ELF-1 (cell line): ENCODE measurements at places on chromosomes 2 and 18.

DNA sequence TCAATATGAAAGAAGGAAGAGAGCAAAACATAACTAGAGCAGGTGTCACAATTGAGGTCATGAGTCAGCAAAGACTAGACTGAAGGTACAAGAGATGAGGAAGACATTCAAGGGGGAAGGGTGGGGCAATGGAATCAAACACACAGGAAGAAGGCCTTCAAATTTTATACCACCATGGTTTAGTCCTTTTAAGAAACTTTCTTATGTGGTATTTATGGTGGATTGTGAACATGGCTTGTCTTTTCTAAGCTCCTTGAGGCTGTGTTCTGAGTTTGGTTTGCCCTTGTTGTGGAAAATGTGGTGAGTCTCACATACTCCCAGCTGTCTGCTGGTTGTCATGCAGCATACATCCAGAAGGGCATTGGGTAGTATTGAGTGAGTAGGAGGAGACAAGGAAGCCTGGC lies 62.1 kb downstream of the NABP1 start:
- DNase-seq = no peak

- no peak for DNase-seq
These were observed 46.3 kb upstream of the STAT4 start for GRCh38 chr2:191197096-191197495.

DNA sequence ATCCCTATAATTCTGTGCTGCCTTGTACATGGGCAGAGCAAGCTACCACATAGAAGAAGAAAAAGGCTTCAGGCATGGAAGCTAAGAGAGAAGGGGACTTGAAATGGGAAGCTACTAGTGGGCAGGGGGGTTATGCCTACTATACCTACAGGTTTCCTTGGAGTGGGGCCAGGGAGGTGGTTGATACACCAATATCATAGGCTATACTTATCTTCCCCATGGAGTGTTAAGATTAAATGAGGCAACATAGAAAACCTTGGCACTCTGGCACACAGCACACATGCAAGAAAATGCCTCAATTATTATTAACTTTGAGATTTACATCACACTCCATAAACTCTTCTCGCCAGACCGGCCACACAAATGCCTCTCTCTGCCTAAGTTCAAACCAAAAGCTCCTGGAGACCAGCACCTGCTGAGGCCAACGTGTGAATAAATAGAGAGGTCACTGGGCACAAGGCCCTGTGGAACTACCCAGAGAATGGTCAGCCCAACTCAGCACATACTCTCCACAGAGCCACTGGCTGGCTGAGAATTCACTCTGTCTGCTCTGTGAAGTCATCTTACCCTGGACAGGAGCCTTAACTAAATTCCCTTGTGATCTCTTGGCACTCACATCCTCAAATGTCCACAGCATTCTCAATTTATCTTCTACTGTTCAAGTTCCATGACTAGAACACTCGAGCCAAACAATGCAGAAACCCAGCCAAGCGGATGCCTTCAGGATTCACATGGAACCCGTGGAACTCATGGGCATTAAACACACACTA lies 498.7 kb downstream of the BCL11A start:
- no peak for DNase-seq

- no peak for DNase-seq
These were observed 1.6 kb downstream of the IL1R1 start for GRCh38 chr2:102144128-102144527.

DNA sequence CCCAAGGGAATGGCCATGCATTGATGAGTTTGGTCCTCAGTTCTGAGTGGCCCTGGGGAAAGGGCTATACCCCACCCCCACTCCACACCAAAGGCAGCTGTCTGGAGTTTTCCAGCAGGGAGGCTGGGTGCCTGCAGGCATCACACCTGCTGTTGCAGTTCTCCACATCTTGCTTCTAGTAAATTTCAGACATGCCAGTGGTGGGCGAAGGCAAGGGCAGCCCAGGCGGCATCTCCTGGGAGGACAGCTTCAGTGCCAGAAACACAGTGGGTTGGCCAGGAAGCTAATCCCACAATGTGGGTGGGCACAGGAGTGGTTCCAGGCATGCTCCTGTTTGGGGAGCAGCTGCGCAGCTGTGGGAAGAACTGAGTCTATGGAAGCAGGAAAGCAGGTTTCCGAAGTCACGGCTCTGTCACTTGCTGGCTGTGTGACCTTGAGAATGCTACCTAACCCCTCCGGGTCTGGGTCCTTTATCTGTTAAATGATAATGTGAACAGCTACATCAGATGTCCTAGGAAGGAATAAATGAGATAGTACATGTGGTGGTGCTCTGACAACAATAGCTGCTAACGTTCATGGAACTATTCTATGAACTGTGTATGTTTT lies 84.6 kb upstream of the SPTBN1 start:
- DNase-seq = no peak

GRCh38 chr18:46518438-46518837 lies 138.6 kb downstream of the LOXHD1 start:
- DNase-seq = peak; percentile 31

DNA sequence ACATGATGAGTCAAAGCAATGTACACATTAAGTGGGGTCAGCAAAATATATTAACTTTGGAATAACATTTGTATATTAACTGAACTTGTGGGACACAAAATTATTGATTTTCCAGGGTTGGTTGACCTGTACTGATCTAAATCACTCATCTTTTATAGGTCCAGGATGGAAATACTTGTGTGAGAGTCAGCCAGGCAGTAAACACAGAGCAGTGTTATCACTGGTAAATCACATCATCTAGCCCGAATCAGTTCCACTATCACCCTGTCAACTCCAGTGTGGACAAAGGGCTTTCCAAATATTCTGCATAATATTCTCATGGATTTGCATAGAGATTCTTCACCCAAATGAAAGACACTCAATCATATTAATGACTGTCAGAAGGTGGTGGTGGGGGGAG lies 295.7 kb downstream of the LRP1B start:
- DNase-seq = no peak

GRCh38 chr2:214557884-214558283 lies 147.0 kb downstream of the VWC2L start:
- DNase-seq = no peak

GRCh38 chr2:106032676-106033075 lies 161.4 kb downstream of the UXS1 start:
- no peak for DNase-seq

GRCh38 chr2:136482966-136483365 lies 282.4 kb upstream of the THSD7B start:
- DNase-seq = no peak

GRCh38 chr2:139165601-139166000 lies 385.4 kb upstream of the NXPH2 start:
- no peak for DNase-seq

- DNase-seq = peak; percentile 65
These were observed 830 bp downstream of the CYB5A start for GRCh38 chr18:74290794-74291471.
